NCI-H2029 treated with DMSO at 0.1 percent for 48 hours (cell line): ENCODE measurements at places on chromosomes 11 and 22.

DNA sequence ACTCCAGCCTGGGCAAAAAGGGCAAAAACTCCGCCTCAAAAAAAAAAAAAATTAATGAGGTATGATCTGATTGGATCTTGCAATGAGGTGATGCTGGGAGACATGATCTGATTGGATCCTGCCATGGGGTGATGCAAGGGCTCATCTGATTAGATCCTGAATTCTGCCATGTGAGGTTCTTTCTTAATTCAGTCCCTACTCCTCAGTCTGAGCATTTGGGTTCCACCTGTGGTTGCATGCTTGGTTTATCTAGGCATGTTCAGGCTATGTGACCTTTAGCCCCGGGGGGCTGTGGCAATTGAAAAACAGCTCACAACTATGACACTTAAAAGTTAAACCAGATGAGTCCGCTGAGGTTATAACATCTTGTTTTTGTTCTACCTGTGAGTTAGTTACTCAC lies 4.8 kb upstream of the TRIM6 start:
- DNase-seq = no peak

DNA sequence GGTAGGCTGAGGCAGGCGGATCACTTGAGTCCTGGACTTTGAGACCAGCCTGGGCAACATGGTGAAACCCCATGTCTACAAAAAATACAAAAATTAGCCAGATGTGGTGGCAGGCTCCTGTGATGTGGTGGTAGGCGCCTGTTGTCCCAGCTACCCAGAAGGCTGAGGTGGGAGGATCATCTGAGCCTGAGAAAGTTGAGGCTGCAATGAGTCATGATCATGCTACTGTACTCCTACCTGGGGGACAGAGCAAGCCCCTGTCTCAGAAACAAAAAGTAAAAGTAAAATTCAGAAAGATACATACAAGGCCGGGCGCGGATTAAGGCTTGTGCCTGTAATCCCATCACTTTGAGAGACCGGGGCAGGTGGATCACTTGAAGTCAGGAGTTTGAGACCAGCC lies 6.3 kb downstream of the LDHAL6A start:
- no peak for DNase-seq

DNA sequence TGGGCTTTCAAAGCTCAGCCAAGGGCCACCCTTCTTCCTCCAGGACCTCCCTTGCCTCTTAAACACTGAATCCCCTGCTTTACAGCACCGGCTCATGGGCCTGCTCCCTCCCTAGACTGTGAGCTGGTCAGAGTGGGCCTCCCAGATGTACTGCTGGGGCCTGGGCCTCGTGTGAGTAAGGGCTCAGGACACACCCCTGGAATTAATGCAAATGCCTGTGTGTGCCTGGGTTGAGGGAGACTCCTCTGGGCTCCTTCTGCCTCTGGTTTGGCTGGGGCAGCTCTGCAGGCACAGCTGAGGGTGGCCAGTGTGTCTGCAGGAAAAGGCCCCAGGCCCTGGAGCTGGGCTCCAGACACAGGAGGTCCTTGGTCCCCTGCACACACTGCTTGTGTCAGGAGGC lies 24.2 kb downstream of the ALX4 start:
- DNase-seq = no peak

DNA sequence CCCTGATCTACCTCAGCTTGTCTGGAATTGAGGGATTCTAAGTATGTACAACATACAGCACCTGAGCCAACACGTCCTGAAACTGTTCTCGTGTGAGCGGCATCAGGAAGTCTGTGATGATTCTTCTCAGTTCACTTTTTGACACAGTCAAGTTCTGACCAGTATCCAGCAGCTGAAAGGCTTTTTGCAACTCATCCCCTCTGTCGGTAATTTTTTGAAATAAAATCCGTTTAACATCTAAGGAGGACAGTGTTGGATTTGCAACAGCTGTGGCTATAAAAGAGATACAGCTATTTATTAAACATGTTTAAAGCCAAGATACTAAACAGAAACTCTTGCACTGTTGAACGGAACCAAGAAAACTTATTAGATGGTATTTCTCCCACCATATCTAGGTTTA lies 39.3 kb downstream of the EFCAB6 start:
- no peak for DNase-seq

- no peak for DNase-seq
These were observed 82.5 kb upstream of the SORL1-AS1 start for GRCh38 chr11:121535129-121535796.

DNA sequence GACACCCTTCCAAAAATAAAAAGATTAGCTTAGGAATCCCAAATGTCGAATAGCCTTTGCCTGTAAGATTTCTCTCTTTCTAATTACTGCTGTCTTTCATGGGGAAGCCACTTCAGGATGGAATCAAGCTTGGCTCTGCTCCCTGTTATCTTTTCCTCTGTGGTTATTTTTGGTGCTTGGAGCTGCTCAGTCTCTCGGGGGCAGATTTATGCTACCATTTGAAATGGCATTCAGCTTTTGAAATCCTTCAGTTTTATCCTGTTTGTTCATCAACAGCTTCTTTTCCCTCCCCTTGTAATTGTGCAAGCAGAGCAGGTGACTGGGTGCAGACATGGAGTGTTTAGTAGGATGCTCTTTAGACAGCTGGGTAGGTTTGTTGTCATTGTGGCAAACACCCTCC lies 111.0 kb downstream of the DBX1 start:
- DNase-seq = no peak

- no peak for DNase-seq
These were observed 33.0 kb upstream of the PITPNB start for GRCh38 chr22:27952091-27952490.
